ENCODE measurements at places on chromosomes 4 and X.

DNA sequence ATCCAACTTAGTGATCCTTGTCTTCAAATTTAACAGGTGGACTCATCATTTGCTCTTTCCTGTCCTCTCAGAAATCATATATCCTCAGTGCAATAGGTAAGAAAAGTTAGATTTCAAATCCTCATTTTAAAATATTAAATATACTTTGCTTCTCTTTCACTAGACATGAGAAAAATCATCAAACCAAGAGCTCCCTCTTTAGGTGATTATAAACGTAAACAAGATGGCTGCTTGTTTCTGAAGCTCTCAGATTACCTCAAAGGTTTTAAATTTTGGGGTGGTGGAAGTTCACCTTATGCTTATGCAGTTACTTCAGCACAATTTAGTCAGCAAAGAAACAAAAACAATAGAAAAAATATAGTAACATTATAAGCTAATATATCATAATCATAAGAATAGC lies 27.3 kb downstream of the CSN3 start:
- no peak for DNase-seq

GRCh38 chr4:6575503-6576240 lies 683 bp downstream of the MAN2B2 start:
- no peak for DNase-seq

- no peak for DNase-seq
These were observed 1565.5 kb upstream of the AGA start for GRCh38 chr4:179007755-179008154.

GRCh38 chr4:186347743-186348142 lies 81.8 kb downstream of the F11 start:
- no peak for DNase-seq

DNA sequence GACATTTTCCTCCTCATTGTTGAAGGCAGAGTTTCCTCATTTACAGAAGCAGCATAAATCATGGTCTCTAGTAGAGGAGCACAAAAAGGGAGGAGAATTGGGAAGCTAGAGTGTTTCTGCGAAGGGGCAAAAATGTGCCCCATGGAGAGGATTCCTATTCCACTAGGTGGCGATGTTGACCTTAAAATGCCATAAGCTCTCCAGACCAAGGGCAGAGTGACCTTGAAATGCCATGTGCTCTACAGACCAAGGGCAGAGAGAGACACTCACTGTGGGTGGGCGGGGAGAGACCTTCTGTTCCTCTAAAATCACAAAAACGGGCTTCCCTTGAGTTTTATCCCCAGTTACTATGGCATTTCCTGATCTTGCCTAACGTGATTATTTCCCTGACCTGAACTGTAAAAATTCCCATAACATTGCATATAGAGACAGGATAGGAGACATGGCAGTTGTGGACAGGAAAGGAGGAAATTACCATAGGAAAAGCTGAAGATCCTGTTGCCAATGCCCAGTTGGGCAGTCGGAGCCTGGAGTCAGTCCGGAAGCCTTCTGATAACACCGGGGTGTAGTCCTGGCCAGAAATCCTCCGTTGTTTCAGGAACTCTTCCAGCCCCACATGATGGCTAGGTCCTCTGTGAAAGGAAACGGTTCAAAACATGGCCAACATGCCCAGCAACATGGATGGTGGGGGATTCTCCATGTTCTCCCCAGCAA lies 567.7 kb downstream of the MAGEB5 start:
- DNase-seq, result no peak

DNA sequence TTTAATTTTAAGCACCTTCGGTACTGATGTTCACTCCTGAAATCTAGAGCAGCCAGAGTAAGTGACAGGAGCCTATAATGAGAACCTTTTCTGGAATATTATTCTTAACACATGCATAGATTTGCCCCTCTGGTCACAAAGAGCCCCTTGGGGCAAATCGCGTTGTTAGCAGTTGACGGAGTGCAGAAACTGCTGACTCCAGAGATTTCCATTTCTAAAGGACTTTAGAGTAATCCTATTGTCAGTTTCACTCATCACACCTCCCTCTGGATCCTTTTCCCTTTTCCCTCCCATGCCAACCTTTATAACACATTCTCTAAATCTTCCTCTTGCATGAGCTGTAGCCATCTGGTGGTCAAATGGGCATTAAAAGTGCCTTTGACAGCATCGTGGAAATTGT lies 264.9 kb upstream of the PRPS2 start:
- DNase-seq, result no peak

DNA sequence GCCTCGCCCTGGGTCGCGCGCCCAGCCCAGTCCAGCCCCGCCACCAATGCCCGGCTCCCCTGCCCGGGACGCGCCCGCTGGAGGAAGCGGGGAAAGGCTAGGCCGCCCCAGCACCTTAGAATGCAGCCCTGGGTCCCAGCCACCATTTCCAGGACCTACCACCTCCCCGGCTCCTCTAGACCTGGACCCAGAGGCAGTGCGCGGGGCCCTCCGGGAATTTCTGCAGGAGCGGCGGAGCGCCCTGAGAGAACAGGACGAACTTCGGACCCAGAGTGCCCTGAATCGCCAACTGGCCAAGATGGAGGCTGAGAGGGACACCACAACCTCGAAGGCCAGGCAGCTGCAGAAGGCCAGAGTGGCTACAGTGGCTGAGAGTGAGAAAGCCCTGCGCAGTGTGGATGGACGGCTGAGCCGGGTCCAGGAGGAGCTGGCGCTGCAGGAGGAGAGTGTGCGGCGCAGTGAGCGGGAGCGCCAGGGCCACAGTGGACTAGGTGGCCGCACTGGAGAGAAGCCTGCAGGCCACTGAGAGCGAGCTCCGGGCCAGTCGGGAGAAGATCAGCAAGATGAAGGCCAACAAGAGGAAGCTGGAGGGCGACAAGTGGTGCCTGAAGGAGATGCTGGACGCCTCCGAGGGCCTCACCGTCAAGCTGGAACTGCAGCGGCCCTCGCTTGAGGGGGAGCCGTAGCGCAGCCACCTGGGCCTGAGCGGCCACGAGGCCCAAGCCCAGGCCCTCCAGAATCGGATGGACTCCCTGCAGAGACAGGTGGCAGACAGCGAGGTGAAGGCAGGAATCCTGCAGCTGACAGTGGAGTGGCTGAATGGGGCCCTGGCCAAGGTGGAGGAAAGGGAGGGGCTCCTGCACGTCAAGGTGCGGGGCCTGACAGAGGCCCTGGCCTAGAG lies 15.5 kb downstream of the SMIM10L2A start:
- no peak for DNase-seq

- no peak for DNase-seq
These were observed 28.5 kb downstream of the PCDH19 start for GRCh38 chrX:100381619-100382018.

GRCh38 chr4:6001680-6002491 lies 16.3 kb downstream of the C4orf50 start:
- DNase-seq, result no peak

DNA sequence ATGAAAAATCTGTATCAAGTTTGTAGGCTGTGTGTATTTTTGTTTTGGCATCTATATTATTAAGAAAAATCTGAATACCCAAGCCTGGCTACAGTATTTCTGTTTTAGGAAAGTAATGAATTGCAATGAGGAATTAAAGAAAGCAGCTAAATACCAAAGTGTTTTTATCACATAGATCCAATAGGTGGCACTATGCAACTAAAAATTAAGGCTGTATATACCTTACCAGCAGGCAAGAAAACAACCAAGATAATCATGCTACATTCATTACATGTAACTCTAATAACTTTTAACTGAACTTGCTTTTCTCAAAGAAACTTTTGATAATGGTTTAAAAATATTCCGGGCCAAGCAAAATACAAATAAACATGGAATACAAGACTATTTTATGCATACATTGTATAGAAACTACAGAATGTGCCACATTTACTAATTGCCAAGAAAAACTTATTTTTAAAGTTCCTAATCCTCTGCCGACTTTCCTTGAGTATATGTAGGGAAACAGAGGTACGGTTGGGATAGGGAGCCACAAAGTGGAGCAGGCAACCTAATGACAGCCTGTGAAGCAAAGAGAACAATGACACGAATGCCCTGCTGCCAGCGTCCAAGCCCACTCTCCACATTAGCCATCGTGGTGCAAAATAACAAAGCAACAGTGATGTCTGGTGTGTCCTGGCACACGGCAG lies 63.7 kb downstream of the SEC24D start:
- no peak for DNase-seq

- DNase-seq, result no peak
These were observed 457.2 kb upstream of the SPANXN1 start for GRCh38 chrX:144790148-144790547.

- no peak for DNase-seq
These were observed 101.2 kb downstream of the FAM13A start for GRCh38 chr4:88955580-88956380.

DNA sequence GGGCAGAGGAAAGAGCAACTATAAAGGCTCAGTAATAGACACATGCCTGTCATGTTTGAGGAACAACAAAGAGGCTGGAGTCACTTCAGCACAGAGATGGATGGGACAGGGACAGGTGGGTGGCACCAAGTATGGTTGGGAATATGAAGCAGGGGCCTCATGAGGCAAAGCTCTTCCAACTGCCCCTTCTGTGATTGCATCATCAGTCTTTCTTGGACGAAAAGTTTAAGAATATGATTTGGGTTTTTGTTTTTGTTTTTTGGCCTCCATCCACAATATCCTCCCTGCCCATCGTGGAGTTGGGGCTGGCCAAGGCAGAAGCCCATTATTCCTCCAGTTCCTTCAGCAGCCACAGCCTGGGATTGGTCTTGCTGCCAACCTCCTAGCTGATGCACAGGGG lies 34.4 kb downstream of the SAGE1 start:
- DNase-seq, result no peak

DNA sequence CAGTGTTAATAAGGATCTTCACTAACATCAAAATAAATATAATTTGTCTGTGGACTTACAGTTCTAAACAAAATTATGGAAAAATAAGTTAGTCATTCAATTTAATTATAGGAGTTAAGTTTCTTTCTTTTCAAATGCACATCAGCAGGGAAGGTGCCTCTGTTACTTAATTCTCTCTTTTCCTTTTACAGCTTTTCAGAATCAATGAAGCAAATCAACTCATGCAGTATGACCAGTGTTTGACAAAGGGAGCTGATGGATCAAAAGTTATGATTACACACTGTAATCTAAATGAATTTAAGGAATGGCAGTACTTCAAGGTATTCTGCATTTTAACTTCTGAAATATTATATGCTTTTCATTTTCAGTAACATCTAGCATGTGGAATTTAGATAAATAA lies 15.9 kb downstream of the HMGB2 start:
- no peak for DNase-seq

DNA sequence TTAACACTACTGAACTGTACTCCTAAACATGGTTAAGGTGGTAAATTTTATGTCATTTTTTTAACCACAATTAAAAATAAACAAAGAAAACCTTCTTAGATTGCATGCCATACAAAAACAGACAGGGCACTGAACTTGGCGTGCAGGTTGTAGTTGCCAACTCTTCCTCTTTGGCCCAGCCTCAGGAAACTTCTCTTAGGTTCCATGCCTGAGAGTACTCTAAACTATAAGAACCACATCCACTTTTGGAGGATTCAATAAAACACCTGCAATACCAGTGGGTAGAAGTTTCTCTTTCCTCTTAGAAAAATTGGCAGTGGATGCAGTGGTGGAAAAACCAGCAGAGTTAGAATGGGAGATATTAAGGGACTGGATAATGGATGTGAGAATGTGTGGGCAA lies 103.4 kb downstream of the LUZP4 start:
- DNase-seq, result no peak

- no peak for DNase-seq
These were observed 649.6 kb upstream of the NDST4 start for GRCh38 chr4:115763051-115763450.

GRCh38 chr4:153084980-153085630 lies 119.1 kb upstream of the TRIM2 start:
- DNase-seq, result peak; percentile 67

GRCh38 chrX:106035064-106035463 lies 3.5 kb downstream of the SERPINA7 start:
- no peak for DNase-seq

DNA sequence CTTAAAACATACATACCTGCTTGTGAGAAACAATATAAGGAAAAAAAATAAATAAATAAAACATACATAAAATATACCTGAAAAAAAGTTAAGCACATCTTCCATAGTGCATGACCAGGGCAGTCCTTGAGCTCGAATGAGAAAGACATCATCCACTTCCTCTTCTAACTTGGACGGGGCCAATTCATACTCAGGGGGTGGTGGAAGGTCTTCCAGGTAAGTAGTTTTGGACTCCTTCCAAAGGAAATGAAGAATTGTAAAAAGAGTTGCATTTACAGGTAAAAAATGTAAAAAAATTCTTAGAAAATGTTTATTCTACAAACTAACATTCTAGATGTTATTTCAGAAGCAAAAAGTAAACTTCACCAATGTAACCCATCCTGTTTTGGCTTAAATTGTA lies 3.6 kb downstream of the GRSF1 start:
- DNase-seq, result no peak

Measured in T follicular helper cell (primary cell).